ENCODE measurements at places on chromosomes 7 and 10. TPM values are rescaled to one million over a fixed set of nuclear protein-coding genes. Genes with fewer than 3 reads are reported as not detected.

The DMBT1 gene
- 18.4 TPM for total RNA-seq

The NAT16 gene
- total RNA-seq, result not detected

GRCh38 chr7:132307465-132307864, 268.8 kb downstream of the PLXNA4 start:
- no peak for DNase-seq

GRCh38 chr7:150668472-150668911, 17.0 kb upstream of the GIMAP2 start:
- DNase-seq, result no peak

- DNase-seq, result no peak
Measured at GRCh38 chr10:60777696-60778213, 523 bp upstream of the CDK1 start.

GRCh38 chr7:38541440-38541839, 89.7 kb downstream of the AMPH start:
- no peak for DNase-seq

GRCh38 chr7:98249106-98249505, 2.9 kb downstream of the TECPR1 start:
- no peak for DNase-seq

DNA sequence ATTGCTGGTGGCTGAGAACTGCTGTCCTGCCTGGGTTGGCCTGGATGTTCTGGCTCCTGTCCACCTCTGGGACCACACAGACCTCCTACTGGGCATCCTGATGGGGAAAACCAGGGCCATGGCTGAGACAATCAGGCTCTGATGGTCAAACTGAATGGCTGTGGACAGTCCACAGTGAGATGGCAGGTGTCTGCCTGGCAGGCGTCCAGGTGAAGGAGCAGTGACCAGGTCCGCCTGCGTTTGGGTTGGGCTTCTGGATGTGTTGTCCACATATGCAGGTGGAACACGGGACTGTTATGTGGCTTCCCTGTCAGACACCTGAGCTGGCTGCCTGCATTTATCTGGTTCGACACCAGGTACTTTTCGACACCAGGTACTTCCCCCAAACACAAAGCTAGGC, 241.7 kb downstream of the BUB3 start:
- DNase-seq, result no peak
